ENCODE measurements at places on chromosomes 5 and 9.

DNA sequence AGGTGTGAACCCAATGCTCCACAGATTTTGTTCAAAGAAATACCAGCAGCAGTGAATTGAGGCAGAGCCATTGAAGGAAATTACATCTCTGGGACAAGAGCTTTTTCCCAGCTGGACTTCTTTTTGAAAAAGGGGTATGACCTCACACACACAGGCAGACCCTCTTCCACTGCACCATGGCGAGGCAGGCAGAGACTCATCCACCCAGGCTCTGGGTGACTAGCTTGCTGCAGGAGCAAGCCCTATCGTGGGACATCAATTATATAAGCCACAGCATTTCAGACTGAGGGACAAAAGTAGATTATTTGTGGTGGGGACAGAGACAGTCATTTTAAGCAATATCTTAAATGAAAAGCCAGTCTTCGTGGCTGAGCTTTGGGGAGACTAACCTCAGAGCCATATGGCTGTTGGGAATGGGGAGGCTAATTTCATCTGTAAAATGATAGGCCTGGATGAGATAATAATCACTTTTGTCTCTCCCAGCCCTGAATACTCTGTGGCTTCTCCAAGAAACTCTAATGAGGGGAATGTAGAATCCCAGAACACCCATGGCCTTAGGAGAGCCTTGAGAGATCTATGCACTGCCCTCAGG, 113.1 kb upstream of the TNC start:
- DNase-seq, result no peak

DNA sequence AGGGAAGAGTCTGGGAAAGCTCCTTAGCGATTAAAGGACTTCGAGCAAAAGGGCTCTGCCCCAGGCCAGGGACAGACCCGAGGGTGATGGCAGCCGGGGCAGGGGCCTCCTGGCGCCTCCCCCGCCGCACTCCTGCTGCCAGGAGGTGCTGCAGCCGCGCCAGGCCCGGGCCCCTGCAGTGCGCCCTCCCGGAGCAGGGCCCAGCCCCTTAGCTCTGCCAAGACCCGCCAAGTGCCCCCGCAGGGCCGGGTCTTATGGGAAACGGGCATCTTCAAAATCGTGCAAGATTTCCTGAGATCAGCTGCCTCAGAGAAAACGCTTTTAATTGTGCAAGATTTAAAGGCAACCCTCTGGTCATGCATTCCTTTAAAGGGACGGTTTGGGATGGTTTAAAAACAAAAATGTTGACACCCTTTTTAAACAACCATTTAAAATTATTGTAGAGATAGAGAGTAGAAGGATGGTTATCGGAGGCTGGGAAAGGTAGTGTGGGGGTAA, 52.4 kb downstream of the CDC14B start:
- DNase-seq, result no peak

GRCh38 chr5:171898386-171898785, 108.1 kb downstream of the FBXW11 start:
- DNase-seq, result no peak

- DNase-seq, result no peak
Measured at GRCh38 chr5:168209244-168209995, 82.0 kb upstream of the WWC1 start.

DNA sequence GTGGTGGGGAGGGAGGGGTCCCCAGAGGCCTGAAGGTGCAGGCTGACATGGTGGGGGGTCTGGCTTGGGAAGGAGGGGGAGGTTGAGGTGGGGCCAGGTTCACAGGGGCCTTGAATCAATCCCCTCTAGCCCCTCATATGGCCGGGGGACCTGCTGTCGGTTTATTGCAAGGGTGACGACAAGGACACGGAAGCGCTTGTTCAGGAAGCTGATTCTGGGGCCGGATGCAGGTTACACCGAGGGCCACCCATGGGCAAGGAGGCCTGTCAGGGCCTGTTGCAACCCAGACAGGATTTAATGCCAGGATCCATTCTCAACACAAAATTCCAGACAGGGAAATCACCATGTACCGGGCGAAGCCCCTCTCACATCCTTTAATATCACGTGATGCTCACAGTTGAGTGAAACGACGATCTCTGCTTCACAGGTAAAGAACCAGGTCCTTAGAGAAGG, 41.6 kb upstream of the SYNPO start:
- DNase-seq, result no peak

- DNase-seq, result no peak
Measured at GRCh38 chr9:100084128-100084453, 14.7 kb downstream of the ERP44 start.

- no peak for DNase-seq
Measured at GRCh38 chr5:136594416-136594815, 229.1 kb upstream of the TRPC7 start.

DNA sequence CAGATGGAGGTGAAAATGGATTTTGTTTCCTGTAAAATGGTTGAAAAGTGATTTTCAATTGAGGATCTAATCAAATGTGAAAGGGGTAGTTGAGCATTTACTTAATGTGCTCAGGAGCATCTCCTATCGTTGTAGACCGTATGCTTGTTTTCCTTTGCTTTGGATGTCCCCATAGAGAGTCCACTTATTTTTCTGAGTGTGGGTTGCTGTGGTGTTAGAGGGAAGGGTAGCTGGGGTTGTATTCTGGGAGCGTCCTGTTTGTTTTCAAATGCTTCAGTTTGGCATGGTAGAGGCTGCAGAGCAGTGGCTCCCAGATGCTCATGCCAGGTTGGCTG, 154.1 kb downstream of the MAT2B start:
- no peak for DNase-seq

DNA sequence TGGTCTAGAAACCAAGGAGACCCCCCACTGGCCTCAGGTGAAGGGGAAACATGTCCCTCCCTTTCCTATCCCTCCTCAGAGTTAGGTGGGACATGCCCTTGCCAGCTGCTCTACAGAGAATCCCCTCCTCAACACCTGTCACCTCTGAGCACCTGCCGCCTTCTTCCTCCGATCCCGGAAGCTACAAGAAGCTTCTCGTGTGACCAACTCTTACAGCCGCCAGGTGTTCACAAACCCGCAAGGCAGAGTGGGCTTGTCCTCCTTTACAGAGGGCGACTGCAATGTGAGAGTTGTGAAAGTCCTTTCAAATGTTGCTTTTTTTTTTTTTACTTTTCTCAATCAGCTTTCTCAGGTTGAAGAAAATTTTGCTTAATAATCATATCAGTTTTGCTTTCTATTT, 3.7 kb upstream of the ICE1 start:
- DNase-seq, result no peak

GRCh38 chr5:168468836-168469235, 17.4 kb upstream of the RARS1 start:
- no peak for DNase-seq

DNA sequence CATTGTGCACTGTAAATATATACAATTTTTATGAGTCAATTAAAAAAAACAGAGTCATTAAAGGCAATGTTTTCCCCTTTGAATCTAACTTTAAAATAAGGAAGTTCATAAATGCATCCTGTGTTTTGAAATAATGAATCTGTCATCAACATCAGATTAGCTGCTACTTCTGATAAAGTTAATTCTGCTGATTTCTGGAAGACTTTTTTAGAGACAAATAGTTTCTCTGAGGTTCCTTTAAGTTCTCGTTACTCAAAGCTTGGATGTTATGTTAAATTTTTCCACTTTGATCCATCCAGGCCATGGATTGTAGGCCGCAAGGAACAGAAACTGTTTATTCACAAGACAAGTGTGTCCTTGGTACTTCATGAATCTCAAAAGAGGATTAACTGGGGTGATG, 115.5 kb downstream of the CARTPT start:
- no peak for DNase-seq

DNA sequence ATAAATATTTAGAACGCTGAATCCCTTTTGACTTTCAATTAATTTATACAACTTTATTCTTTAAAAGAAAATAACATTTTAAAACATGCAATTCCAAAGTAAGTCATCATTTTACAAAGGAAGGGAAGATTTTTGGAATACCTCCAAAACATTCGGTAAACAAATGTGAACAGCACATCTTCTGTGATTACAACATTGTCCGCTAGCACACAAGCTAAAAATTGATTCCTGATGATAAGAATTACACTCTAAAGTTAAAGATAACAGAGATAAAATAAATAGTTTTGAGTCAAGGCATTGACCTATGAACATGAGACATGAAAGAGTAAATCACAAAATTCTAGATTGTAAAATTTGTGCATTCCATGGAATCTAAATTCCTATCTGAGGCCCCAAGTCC, 56.2 kb upstream of the TRAF1 start:
- no peak for DNase-seq

DNA sequence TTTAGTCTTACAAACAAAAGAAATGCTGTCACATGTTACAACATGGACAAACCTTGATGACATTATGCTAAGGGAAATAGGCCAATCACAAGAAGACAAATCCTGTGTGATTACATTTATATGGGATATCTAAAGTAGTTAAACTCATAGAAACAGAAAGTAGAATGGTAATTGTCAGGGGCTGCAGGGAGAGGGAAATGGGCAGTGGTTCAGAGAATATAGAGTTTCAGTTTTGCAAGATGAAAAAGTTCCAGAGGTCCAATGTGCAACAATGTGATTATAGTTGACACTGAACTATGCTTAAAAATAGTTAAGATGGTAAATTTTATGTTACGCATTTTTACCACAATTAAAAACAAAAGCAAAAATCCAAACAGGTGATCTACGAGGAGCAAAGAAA, 265.5 kb downstream of the NDUFS4 start:
- DNase-seq, result no peak

DNA sequence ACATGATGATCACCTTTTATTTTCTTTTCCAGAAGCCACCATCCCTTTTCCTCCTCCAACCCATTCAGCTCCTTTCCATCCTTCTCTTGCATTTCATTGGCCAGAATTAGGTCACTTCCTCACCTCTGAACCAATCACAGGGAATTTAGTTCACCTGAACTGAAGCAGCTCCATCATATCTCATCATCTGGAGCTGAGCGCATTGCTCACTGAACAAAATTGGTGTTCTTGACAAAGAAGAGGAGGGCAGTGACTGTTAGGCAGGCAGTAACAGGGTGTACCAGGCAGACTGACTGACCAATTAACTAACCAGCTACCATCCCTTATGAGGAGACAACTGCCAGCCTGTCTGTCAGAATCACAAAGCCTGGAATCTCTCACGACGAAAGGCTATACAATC, 1.8 kb upstream of the ZNF354A start:
- DNase-seq, result no peak

GRCh38 chr9:119955276-119955675, 586.0 kb upstream of the BRINP1 start:
- no peak for DNase-seq

GRCh38 chr5:59838989-59839388, 54.5 kb downstream of the PDE4D start:
- DNase-seq, result no peak

GRCh38 chr9:25573281-25573680, 105.0 kb downstream of the TUSC1 start:
- no peak for DNase-seq

DNA sequence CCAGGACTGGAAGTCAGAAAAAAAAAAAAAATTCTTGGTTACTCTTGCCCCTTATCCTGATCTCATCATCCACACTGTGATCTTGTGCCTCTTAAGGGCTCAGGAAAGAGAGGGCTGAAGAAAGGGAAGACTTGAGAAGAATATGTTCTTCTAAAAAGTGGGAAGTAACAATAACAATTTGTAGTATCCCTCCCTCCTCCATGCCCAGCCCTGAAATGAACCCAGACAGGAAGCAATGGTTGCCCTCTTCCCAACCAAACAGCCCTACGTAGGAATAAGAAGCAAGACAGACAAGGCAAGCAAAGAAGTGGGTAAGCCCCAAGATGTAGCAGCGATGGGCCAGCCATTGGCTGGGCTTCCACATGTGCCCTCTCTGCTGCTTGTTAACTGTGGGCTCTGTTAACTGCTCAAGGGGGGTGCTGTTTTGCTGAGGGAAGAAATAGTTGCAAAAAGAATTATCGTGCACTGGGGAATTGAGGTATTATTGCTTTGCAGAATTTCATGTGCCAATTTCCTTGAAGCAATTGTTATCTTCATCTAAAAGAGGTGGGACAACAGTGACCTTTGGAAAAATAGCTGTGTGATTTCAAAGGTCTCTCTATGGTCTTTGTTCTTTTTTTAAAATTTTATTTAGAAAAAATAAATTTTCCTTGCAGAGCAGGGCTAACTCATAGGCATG, 146.6 kb upstream of the PCA3 start:
- no peak for DNase-seq

DNA sequence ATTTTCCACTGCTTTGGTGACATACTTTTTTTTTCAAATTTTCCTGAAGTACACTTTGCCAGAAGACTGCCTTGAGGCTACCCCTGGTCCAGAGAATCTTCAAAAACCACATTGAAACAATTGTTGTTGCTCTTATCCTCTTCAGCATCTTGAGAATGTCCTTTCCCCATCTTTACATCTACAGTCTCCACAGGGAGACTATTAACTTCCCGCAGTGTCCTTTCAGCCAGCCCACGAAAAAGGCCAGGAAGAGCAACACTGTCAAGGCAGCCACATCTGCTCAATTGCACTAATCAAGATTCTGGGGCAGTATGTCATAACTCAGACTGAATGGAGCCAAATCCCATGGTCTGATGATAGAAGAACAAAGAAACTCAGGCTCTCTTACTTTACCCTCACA, 148.3 kb downstream of the ENC1 start:
- no peak for DNase-seq

GRCh38 chr9:108775901-108776306, 79.9 kb downstream of the ACTL7B start:
- no peak for DNase-seq

DNA sequence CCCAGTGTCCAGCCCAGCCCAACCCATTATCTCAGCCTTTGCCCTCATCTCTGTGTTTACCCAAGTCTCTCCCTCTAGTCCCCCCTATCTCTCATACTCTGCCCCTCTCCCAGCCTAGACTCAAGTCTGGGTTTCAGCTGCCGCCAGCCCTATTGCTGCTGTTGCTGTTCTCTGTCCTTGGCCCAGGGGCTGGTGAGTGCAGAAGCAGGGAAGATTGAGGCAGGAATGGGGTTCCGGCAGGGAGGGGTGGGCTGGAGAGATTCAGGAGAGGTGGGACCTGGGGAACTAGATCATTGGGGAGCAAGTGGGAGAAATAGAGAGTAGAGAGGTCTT, 702 bp downstream of the TMEM8B start:
- DNase-seq, result no peak

- DNase-seq, result no peak
Measured at GRCh38 chr5:105639068-105639467, 2031.7 kb downstream of the EFNA5 start.

DNA sequence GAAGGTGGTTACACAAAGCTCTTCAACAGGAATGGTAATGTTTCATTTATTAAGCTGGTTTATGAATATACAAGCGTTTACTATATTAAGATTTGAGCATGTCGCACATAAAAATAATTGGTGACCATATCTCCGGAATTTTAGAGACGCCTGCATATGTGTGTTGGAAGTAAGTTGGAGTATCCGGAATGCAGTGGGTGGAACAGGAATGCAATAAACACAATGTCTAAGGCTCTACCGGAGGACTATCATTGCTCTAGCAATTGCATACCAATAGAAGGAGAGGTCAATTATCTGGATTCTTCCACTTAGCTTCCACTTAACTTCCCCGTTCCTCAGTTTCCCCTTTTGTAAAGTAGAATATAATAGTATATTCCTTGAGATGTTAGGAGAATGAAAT, 1.1 kb upstream of the CEP78 start:
- DNase-seq, result no peak
